ENCODE measurements at places on chromosomes 2 and 18. TPM values are rescaled to one million over a fixed set of nuclear protein-coding genes. Genes with fewer than 3 reads are reported as not detected.

RIF1 gene
- total RNA-seq = 56.6 TPM

NCKAP5 gene
- total RNA-seq = not detected

GPR155 gene
- 9.9 TPM for total RNA-seq

NGEF gene
- not detected for total RNA-seq

TNP1 gene
- total RNA-seq = not detected

PROKR1 gene
- total RNA-seq = not detected

MEP1B gene
- 0.11 TPM for total RNA-seq

LRRC30 gene
- not detected for total RNA-seq

SLC14A1 gene
- 2.4 TPM for total RNA-seq

SGPP2 gene
- total RNA-seq = 0.70 TPM

STPG4 gene
- 0.50 TPM for total RNA-seq

PCARE gene
- not detected for total RNA-seq

NIFK gene
- 87.7 TPM for total RNA-seq

IGFBP2 gene
- total RNA-seq = 24.9 TPM

MC5R gene
- 0.09 TPM for total RNA-seq

NFE2L2 gene
- total RNA-seq = 67.4 TPM

PDE11A gene
- not detected for total RNA-seq

TNFAIP6 gene
- total RNA-seq = not detected

CDKL4 gene
- total RNA-seq = 0.59 TPM

NEB gene
- 0.64 TPM for total RNA-seq

NFATC1 gene
- total RNA-seq = 39.7 TPM

STAT4 gene
- 93.2 TPM for total RNA-seq

IL37 gene
- not detected for total RNA-seq

WDR75 gene
- 58.5 TPM for total RNA-seq

DYNAP gene
- total RNA-seq = not detected

NT5DC4 gene
- total RNA-seq = not detected

CRACDL gene
- total RNA-seq = 0.41 TPM

GYPC gene
- total RNA-seq = 149 TPM

KIF5C gene
- 12.5 TPM for total RNA-seq

ZNF521 gene
- total RNA-seq = not detected

CAPN13 gene
- not detected for total RNA-seq

ADCYAP1 gene
- total RNA-seq = not detected

TEKT4 gene
- total RNA-seq = 0.59 TPM

ASB3 gene
- 24.0 TPM for total RNA-seq

CD8A gene
- 3.2 TPM for total RNA-seq

SLC8A1 gene
- 1.9 TPM for total RNA-seq

E2F6 gene
- 10.9 TPM for total RNA-seq

VIL1 gene
- total RNA-seq = not detected

RAD51AP2 gene
- not detected for total RNA-seq

DNAJC5G gene
- total RNA-seq = not detected

SERPINB11 gene
- total RNA-seq = not detected

PTH2R gene
- total RNA-seq = 0.11 TPM

PMAIP1 gene
- 24.1 TPM for total RNA-seq

GPR75 gene
- 3.6 TPM for total RNA-seq

UGT1A4 gene
- not detected for total RNA-seq

SERPINB12 gene
- not detected for total RNA-seq

NETO1 gene
- not detected for total RNA-seq

C2orf72 gene
- 0.07 TPM for total RNA-seq

NAT8 gene
- total RNA-seq = not detected
